A549 treated with CORT108297 at 1 μM for 4 hours (cell line): ENCODE measurements at places on chromosomes 2 and 18. TPM values are rescaled to one million over a fixed set of nuclear protein-coding genes. Genes with fewer than 3 reads are reported as not detected.

The MRPL44 gene
- total RNA-seq: 45.5 to 53.4 TPM (median 47.2 TPM) in 5 replicates

The CYTIP gene
- total RNA-seq: not detected in 5 replicates

The TNFRSF11A gene
- 5.3 to 9.0 TPM (median 7.6 TPM) in 5 replicates for total RNA-seq

The LOXHD1 gene
- total RNA-seq: not detected in 5 replicates

The SDC1 gene
- 153 to 217 TPM (median 189 TPM) in 5 replicates for total RNA-seq

The OR6B2 gene
- not detected in 5 replicates for total RNA-seq

The ACOXL gene
- total RNA-seq: not detected in 5 replicates

The GRHL1 gene
- total RNA-seq: 0.64 to 1.3 TPM (median 0.99 TPM) in 5 replicates

The INO80B gene
- total RNA-seq: 53.3 to 59.3 TPM (median 55.7 TPM) in 5 replicates

The ABCB11 gene
- total RNA-seq: 0.01 to 0.02 TPM (median 0.02 TPM) in 5 replicates
